Caco-2 (cell line): ENCODE measurements at places on chromosomes 4 and X. TPM values are rescaled to one million over a fixed set of nuclear protein-coding genes. Genes with fewer than 3 reads are reported as not detected.

DNA sequence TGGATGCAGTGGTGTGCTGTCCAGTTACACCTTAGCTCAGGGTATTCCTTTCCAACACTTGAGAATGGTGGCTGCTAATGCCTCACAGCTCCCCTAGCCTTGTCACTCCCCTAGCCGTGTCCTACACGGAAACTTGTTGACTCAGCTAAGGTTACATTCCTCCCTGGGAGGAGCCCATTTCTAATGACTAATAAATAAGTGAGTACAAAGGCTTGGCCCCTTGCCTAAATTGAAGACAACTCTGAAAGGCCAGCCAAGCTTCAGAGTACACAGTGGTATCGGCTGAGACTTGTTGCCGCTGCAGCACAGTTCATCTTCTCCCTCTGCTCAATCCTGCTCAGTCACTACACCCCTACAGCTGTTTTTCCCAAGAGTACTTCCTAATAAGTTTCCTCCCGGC lies 21.2 kb upstream of the SLC25A31 start:
- no peak overlapping the region for H3K27ac ChIP-seq
- no peak for DNase-seq
- H3K27me3 ChIP-seq: no peaks in the 10 kb centered on the region
- H3K4me1 ChIP-seq: no peaks in the 10 kb centered on the region

GRCh38 chr4:146243141-146243882 lies 29.0 kb downstream of the REELD1 start:
- DNase-seq: no peak
- no peaks in the 10 kb centered on the region for H3K36me3 ChIP-seq
- no peak overlapping the region for H3K27ac ChIP-seq
- H3K4me3 ChIP-seq: no peak overlapping the region
- H3K27me3 ChIP-seq: no peaks in the 10 kb centered on the region
- H3K4me1 ChIP-seq: peaks cover 13% of the 10 kb centered on the region; the same call in 1 of the 2 replicates

GRCh38 chrX:154488336-154489075 lies 1.9 kb downstream of the SLC10A3 start:
- H3K4me3 ChIP-seq: no peak overlapping the region
- H3K36me3 ChIP-seq: 0 out of 2 replicates have a peak, but pooled peaks cover 1% of the 10 kb centered on the region
- no peak for DNase-seq
- H3K27ac ChIP-seq: no peak overlapping the region

GRCh38 chrX:37047776-37048175 lies 39.6 kb downstream of the FAM47C start:
- no peaks in the 10 kb centered on the region for H3K36me3 ChIP-seq
- H3K27me3 ChIP-seq: no peaks in the 10 kb centered on the region
- DNase-seq: no peak

GRCh38 chr4:88818631-88819470 lies 121.2 kb upstream of the NAP1L5 start:
- no peak overlapping the region for H3K4me3 ChIP-seq
- DNase-seq: peak; percentile 53
- no peaks in the 10 kb centered on the region; the same call in 1 of the 2 replicates for H3K4me1 ChIP-seq

DNA sequence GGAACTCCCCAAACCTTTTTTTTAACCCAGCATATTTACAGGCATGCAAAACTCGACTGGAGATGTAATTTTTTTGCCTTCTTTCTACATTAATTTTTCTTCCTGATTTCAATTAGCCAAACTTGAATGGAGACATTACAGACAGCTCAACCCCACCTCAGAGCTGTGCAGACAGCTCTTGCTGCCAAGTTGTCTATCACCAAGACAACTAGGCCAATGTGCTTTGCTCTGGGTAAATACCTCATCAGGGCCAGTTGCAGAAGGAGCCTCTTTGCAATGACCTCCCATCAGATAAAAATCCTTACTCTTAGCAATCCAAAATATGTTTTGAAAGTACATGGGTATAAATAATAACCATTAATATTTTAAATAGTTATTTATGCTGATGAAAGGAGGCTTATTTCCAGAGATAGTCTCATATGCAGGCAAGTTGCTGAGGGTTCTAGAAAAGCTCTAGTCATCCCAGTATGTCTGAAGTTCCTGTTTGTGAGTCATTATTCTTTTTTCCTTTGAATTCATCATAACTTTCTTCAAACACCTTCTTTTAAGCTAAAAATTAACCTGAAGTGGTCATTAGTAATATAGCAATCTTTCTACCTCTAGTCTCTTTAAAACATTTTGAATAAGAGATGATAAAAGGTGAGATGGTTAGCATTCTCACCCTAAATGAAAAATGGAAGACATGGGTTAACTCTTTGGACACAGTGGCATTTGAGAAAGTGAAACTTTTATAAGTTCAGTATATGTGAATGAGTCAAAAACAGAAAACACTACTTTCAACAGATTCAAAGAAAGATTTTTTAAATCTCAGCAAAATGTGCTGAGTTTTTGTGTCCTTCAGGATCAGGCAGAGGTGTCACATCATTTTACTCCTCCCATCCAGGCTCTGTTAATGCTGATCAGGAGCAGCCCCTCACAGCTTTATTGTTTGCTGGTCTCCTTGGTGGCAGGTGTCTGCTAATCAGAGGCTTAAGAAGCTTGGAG lies 475.5 kb upstream of the FGF16 start:
- DNase-seq: no peak
- H3K36me3 ChIP-seq: no peaks in the 10 kb centered on the region

GRCh38 chr4:137610960-137611359 lies 78.7 kb upstream of the PCDH18 start:
- no peaks in the 10 kb centered on the region for H3K36me3 ChIP-seq
- H3K27me3 ChIP-seq: no peaks in the 10 kb centered on the region
- no peak overlapping the region for H3K27ac ChIP-seq
- no peak overlapping the region for H3K4me3 ChIP-seq

DNA sequence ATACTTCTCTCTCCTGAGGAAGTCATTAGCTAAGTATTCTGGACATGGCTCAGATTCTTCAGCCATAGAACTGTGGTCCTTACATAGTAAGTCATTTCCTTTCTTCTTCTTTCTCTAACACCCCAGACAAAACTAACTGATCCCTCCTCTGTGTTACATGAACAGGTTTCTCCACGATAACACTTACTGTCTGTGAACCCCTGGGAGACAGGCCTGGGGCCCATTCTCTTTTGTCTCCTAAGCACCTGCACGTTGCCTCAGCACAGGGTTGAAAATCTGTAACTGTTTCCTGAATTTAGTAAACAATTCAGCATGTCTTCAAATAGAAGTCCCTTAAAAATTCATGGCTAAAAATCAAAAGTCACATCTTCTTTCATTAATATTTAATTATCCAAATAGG lies 24.7 kb downstream of the APBB2 start:
- H3K4me3 ChIP-seq: no peak overlapping the region
- no peaks in the 10 kb centered on the region for H3K36me3 ChIP-seq
- no peak for DNase-seq
- H3K27me3 ChIP-seq: no peaks in the 10 kb centered on the region
- peak overlapping the region; percentile 36 for H3K27ac ChIP-seq
- H3K4me1 ChIP-seq: peaks cover 59% of the 10 kb centered on the region

GRCh38 chrX:38435130-38435529 lies 82.7 kb downstream of the OTC start:
- no peaks in the 10 kb centered on the region for H3K4me1 ChIP-seq
- no peak overlapping the region for H3K27ac ChIP-seq
- no peak for DNase-seq
- no peaks in the 10 kb centered on the region for H3K36me3 ChIP-seq
- no peak overlapping the region for H3K4me3 ChIP-seq

DNA sequence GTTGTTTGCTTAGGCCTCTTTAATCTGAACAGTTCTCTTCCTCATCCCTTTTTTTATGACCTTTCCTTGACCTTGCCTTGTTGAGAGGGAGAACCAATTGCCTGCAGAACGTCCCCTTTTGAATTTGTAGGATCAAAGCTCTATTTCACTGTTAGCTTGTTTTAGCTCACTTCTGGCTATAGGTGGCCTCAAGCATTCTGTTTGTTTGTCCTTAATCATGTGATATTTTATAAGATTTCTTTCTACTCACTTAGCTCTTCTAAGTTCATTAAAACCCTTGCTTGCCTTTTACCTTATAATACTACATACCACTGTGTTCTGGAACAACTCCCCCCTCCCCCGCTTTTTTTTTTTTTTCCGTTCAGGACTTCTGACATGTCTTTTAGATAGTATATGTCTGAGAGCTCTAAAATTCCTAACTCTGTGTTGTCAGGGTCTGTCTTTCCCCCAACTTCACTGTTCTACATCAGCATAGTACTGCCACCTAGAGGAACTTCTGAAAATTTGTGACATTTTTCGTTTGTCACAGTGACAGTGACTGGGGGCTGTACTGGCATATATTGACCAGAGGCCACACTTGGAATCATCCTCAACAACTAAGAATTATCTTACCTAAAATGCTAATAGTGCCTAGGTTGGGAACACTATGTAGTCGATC lies 128.5 kb downstream of the LARP7 start:
- no peaks in the 10 kb centered on the region for H3K27me3 ChIP-seq
- H3K4me3 ChIP-seq: no peak overlapping the region
- H3K36me3 ChIP-seq: no peaks in the 10 kb centered on the region

DNA sequence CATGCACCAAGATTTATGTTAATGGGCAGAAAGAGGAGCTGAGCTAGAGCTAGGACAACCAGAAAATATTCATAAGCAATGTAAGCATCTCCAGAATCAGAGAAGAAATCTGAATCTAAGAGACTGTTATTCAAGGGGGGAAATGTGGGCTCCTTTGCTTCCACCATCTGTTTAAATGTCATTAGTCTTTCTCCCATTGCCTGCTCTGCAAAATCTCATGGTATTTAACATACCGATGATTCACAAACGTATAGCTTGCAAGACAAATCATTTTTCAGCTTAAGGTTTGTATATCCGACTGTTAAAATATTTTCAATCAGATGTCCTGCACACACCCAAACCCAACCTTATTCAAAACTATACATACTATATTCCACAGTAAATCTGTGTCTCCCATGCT lies 133.4 kb upstream of the TACR3 start:
- H3K27ac ChIP-seq: no peak overlapping the region
- no peak for DNase-seq
- H3K36me3 ChIP-seq: no peaks in the 10 kb centered on the region
- H3K27me3 ChIP-seq: no peaks in the 10 kb centered on the region
- no peak overlapping the region for H3K4me3 ChIP-seq

- no peaks in the 10 kb centered on the region; the same call in 1 of the 2 replicates for H3K27me3 ChIP-seq
- no peak for DNase-seq
- H3K27ac ChIP-seq: no peak overlapping the region
- H3K4me1 ChIP-seq: no peaks in the 10 kb centered on the region
Measured at GRCh38 chrX:154737136-154737535, 13.7 kb downstream of the GAB3 start.

DNA sequence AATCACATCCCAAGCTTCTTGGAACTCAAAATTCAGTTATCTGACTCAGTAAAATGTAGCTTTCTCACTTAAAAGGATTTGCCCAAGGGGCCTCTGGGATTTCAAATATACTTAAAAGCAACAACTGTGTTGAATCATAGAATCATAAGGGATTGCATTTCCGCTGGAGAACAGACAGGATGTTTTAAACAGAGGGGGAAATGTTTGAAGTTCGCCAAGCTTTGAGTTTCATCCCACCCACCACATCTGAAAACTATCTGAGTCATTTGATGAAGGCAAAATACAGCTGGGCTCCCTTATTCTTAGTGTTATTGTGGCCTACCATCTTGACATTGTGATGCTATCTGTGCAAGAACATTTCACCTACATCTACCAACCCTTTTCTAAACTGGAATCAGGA lies 73.5 kb downstream of the PPP1R2C start:
- H3K27ac ChIP-seq: no peak overlapping the region
- no peak for DNase-seq
- no peaks in the 10 kb centered on the region for H3K4me1 ChIP-seq
- H3K4me3 ChIP-seq: no peak overlapping the region

Gene CAMK2D
- total RNA-seq: 56.1 and 65.6 TPM in 2 replicates

Gene UGT2B10
- total RNA-seq: 0.25 and 0.37 TPM in 2 replicates

Gene ZNF157
- total RNA-seq: not detected in 2 replicates

Gene XPNPEP2
- 0.32 TPM in 2 replicates for total RNA-seq

Gene GPR82
- total RNA-seq: not detected in 2 replicates
